ENCODE measurements at places on chromosomes 13 and 19. TPM values are rescaled to one million over a fixed set of nuclear protein-coding genes. Genes with fewer than 3 reads are reported as not detected.

DNA sequence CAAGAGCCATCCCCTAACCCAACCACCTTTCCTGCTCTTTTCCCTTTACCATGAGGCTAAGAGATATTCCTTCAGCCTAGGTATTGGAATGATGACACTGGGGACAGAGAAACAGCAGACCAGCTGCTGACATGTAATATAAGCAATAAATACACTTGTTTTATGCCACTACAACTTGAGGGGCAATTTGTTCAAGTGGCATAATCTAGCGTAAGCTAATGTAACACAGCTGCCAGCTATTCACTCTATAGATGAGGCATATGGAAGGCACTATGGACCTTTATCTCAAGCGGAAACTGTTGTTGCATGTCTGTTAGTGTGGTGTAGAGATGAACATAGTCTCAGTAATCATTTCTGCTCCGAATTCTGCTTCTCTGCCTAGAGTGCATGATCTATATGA is 111.1 kb downstream of the STARD13 start:
- H3K4me1 ChIP-seq = peaks cover 16% of the 10 kb centered on the region
- no peak for DNase-seq
- H3K27me3 ChIP-seq = no peaks in the 10 kb centered on the region

GRCh38 chr13:113979791-113980471 is 6.1 kb upstream of the C13orf46 start:
- no peak overlapping the region for H3K27ac ChIP-seq
- H3K36me3 ChIP-seq = peaks cover 44% of the 10 kb centered on the region
- peaks cover 28% of the 10 kb centered on the region for H3K4me1 ChIP-seq
- no peak for DNase-seq

SRRM5 gene
- not detected for total RNA-seq

GRCh38 chr13:58080806-58081205 is 449.3 kb downstream of the PCDH17 start:
- no peak overlapping the region for H3K4me3 ChIP-seq
- H3K4me1 ChIP-seq = no peaks in the 10 kb centered on the region
- DNase-seq = no peak
- no peaks in the 10 kb centered on the region for H3K27me3 ChIP-seq
- H3K36me3 ChIP-seq = no peaks in the 10 kb centered on the region
- H3K27ac ChIP-seq = no peak overlapping the region

SHC2 gene
- total RNA-seq = not detected

DNA sequence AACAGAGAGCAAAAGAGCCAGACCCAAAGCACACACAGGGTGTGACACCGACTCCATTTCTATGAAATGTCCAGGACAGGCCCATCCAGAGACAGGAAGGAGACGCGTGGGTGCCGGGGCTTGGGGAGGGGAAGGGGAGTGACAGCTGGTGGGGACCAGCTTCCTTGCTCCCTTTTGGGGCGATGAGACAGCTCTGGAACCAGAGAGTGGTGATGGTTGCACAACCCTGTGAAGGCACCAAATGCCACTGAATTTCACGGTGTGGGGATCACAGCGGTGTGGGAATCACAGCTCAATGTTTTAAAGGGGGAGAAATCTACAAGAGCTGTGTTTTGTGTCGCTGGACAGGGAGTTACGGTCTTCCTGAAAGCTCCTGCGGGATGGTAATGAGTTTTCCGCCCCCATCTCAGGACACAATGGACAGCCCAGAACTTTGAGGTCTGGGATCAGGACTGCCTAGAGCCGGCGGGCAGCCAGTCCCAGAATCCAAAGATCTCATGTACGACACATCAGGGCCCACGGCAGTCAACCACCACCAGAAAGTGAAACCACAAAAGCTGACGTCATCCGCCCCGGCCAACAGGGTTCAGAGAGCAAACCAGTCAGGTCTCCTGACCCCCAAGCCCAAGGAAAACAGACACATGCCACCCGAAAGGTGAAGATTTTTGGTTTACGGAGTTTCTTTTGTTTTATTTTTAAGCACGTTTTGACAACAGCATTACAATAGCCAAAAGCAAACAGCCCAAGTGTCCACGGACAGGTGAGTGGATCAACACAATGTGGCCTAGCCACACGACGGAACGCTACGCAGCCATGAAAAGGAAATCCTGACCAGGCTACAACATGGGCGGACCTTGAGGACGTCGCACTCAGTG is 7.3 kb downstream of the SGTA start:
- no peak for DNase-seq
- no peak overlapping the region for H3K27ac ChIP-seq
- no peaks in the 10 kb centered on the region for H3K27me3 ChIP-seq
- H3K4me3 ChIP-seq = no peak overlapping the region
- H3K4me1 ChIP-seq = no peaks in the 10 kb centered on the region
- peaks cover 21% of the 10 kb centered on the region for H3K36me3 ChIP-seq

AMER2 gene
- not detected for total RNA-seq

DNA sequence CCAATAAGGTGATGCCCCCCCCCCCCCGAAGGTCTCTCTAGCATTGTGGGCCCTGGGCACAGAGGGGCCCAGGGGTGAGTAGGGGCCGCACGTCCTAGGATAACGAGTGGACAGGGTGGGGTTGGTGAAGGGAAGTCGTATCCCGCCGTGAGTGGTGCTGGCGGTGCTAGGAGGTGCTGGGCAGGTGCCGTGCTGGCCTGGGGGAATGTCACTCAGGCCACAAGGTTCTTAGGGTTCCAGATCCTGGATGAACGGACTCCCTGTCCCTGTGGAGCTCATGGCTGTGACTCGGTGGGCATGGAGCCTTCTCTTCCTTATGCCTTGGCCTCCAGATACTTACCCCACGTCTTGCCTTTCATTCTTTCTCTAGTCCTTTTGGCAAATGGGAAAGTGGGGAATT is 157.4 kb upstream of the SOX1 start:
- H3K27me3 ChIP-seq = peaks cover 52% of the 10 kb centered on the region
- H3K4me1 ChIP-seq = no peaks in the 10 kb centered on the region
- H3K4me3 ChIP-seq = no peak overlapping the region
- no peak overlapping the region for H3K27ac ChIP-seq

Measured in SJSA1 (cell line).